ENCODE measurements at places on chromosomes 2 and 18. TPM values are rescaled to one million over a fixed set of nuclear protein-coding genes. Genes with fewer than 3 reads are reported as not detected.
A peak's percentile ranks its signal among the peaks of the same experiment; 100 is the strongest.

GRCh38 chr18:51998711-51999110, 341.3 kb upstream of the DCC start:
- no peak for DNase-seq

- peak; percentile 96 for DNase-seq
Observed at GRCh38 chr2:61694312-61695274, 156.4 kb upstream of the XPO1 start.

GRCh38 chr18:63664571-63664970, 2.9 kb upstream of the SERPINB3 start:
- no peak for DNase-seq

DNA sequence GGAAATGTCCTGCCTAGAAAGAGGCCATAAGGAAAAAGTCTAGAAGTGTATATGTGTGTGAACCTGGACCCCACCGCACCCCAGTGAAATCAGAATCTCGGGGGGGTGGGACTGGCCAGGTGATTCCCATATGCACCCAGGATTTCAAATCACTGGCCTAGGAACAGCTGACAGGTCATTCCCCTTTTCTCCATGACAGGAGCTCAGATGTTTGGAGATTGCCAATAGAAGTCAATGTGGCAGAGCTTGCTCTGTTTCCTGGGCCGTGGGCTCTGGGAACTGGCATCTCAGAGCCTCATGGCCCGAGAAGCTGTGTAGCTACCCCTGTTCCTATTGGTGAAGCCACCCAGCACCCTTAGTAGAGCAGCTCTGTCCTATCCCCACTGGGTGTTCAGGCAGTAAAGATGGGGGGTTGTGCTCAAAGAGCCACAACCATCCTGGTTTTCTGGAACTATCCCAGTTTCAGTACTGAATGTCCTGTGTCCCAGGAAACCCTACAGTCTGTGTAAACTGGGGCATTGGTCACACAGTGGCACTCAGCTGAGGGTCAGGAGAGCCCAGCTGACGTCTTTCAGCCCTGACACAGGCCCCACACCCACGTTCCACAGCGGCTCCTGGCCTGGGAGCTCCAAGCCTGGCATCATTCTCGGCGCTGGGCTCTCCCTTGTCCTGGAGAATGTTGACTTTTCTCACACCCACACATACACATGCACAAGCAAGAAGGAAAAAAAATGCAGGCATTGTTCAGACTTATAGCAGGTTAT, 18.9 kb downstream of the GNLY start:
- no peak for DNase-seq

GRCh38 chr18:12035481-12035880, 54.2 kb downstream of the IMPA2 start:
- DNase-seq: no peak

GRCh38 chr2:17643031-17643615, 102.6 kb downstream of the VSNL1 start:
- DNase-seq: no peak

DNA sequence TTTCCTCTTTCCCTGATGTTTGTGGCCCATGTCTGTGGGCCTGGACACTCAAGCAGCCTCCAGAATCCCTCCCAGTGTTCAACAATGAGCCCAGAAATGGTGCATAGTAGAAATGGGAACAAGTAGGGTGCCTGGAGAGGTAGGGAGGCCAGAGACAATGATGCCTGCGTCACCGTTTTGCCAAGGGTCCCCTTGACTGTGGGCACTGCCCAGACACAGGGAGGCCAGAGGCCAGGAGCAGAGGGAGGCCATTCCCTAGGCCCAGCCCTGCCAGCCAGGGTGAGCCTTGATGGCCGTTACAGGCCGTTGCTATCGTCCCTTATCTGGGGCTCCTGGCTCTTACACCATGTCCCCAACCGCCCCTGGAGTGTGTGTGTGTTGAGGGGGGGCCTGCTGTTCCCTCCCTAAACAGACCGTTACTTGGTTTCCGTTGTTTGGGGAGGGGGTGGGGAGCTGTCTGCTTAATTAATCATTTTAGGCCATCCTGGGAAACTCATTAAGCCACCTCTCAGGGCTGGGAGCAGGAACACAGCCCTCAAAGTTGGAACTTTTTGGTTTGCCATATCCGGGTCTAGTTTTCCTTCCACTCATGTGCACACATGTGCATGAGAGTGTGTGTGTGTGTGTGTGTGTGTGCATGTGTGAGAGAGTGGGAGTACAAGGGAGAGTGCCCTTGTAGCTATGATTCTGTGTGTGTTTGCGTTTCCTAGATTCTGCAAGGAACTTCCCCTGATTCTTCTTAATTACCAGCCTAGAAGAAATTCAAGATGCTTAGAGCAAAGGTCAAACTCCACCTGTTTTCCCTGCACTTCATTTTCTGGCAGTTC, 135.2 kb upstream of the HAAO start:
- DNase-seq: peak; percentile 18

DNA sequence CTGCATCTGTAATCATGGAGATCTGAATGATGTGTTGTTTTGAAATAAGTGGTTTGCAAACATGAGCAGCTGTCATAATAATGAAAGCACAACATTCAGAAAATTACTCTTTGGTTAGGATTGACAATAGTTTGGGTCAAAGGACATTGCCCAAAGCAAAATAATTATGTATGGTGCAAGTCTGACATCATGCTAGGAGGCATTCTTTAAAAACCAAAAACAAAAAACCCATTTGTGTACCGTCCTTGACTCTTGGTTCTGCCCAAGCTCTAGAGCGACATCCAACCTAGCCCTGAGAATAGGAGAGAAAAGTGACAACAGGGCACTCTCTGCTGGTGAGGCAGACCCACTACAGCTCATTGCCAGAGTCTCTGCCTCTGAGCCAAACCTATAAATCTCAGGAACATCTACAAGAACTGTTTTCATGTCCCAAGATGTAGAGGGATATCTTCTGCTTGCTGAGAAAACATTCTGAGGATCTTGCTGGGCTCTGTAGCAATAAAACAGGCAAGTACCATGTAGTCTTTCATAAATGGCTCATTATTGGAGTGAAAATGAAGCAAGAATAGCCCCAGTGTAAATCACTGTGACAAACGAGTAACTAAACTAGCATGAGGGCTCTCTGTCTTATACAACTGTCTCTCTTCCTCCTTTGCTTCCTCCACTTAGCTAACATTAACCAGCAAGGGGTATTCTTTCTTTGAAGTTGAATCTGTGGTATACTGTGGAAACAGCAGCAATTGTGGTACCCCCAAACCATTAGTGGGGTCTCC, 266.8 kb upstream of the CXCR4 start:
- DNase-seq: peak; percentile 71

- peak; percentile 62 for DNase-seq
Observed at GRCh38 chr2:130819608-130820278, 17.0 kb upstream of the ARHGEF4 start.

DNA sequence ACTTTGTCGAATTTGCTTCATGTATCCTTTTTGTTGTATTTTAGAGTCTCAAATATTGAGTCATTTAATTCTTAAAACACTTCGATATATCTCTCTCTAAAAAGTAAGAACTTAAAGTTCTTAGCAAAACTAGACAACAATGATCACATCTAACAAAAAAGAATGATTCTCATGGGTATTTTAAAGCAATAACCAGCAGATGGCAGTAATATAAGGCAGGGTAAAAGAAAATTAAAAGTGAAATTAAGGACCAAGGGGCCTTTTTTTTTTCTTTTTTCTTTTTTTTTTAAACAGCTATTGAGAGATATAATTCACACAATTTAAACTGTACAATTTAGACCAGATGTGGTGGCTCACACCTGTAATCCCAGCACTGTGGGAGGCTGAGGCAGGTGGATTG, 9.9 kb upstream of the AOX1 start:
- no peak for DNase-seq

DNA sequence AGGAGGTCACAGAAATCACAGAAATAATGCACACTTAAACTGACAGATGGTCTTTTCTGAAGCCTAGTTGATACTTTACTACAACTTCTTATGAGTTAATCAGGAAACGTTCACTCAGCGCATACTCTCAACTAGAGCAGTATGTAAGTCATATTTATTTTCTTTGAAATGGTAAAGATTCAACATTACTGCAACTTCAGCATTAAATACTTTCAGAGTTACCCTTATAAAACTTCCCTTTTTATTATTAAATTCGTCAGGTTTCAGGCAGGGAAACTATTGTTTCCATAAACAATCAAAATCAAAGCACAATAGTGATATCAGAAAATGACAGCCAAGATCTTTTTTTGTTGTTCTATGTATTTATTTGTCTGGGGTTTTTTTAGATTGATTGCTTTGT, 222.6 kb upstream of the RND3 start:
- no peak for DNase-seq

GRCh38 chr18:58915995-58916394, 51.3 kb downstream of the ZNF532 start:
- DNase-seq: no peak

DNA sequence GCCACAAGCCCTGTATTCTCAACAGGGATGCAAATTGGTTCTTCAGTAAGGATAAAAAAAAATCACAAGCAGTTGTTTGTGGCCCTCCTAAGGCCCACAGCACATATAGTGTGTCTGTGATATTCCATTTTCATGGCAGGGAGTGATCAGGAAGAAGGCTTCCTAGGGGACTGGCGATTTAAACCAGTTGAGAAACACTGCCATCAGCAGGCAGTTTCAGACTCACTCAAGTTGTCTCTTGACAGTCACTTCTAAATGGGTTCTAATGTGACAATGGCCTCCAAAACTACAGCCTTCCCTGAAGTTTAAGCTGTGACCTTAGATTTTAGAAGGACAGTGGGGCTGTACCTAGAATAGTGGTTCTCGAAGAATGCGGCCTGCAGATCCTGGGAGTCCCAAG, 6.0 kb downstream of the CIAO1 start:
- no peak for DNase-seq

- no peak for DNase-seq
Observed at GRCh38 chr18:7082671-7083070, 34.9 kb downstream of the LAMA1 start.

- no peak for DNase-seq
Observed at GRCh38 chr18:73093687-73094250, 226.0 kb upstream of the NETO1 start.

GRCh38 chr2:231928481-231928880, 2.3 kb upstream of the NPPC start:
- peak; percentile 51 for DNase-seq

GRCh38 chr2:120533625-120534024, 187.7 kb downstream of the INHBB start:
- DNase-seq: no peak

- no peak for DNase-seq
Observed at GRCh38 chr18:44321868-44322590, 358.7 kb upstream of the SETBP1 start.

- no peak for DNase-seq
Observed at GRCh38 chr2:175730050-175730449, 272.0 kb downstream of the LNPK start.

DNA sequence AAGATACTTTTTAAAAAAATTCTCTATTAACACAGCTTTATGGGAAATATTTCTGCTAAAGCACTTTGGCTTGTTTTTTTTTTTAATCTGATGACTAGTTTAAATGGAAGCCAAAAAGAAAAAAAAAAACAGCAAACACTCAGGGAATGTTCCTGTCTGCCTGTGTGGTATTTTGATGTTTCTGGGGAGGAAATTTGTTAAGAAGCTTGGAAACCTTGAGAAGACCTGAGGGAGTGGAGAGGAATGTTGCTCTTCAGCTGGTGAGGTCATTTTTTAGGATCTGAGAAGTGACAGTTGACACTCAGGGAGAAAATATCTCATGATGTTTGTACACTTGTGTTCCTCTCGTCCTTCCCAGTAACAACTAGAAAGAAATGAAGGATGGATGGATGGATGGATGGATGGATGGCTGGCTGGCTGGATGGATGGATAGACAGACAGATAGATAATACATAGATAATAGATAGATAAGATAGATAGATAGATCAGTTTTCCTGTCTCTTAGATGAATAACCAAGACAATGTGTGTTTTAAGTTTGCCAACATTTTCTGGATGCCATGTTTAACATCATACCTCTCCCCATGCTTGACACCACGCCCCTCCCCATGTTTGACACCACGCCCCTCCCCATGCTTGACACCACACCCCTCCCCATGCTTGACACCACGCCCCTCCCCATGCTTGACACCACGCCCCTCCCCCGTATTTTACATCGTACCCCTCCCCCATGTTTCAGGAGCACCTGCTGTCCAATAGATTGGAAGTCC, 84.8 kb downstream of the CTIF start:
- DNase-seq: no peak

DNA sequence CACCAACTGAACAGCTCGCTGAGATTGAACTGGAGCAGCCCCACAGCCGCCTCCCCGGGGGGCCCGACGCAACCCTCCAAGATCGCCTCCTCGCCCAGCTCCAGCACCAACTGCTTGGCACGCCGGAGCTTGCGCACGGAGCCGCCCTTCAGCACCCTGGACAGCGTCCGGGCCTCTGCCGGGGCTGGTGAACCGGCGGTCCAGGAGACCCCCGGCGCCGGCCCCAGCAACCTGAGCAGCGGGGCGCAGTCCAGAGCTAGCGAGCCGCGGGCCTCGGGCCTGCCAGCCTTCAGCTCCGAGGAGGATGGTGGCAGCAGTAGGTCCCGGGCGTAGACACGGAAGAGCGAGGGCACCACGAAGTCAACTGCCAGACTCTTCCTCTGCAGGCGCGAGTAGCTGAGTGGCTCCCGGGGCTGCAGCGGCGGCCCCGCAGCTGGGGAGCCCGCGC, 1.2 kb downstream of the ALK start:
- peak; percentile 94 for DNase-seq

- no peak for DNase-seq
Observed at GRCh38 chr2:13638181-13638580, 921.4 kb downstream of the TRIB2 start.

DNA sequence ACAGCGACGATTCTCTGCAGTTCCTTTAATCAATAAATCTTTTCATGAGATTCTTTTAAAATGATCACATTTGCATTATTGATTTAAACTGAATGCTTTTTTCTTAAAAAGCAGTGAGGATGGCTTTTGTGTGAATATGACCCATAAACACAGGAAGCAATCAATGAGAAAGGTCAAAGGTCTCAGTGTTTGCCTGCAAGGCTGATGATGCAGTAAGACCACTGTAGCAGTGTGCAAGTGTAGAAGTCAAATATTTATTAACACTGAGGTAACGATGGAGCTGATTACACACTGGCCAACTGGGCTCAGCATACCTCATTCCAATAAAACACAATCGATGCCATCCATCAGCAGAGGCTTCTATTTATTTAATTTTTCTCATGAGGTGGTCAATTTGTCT, 633.5 kb downstream of the DCDC2C start:
- no peak for DNase-seq

CHST10 gene
- total RNA-seq: 28.1 TPM

OSBPL1A gene
- total RNA-seq: 54.2 TPM

ARL6IP6 gene
- 80.9 TPM for total RNA-seq

NT5DC4 gene
- total RNA-seq: not detected

ITGA6 gene
- total RNA-seq: 97.2 TPM

RFTN2 gene
- total RNA-seq: 8.2 TPM

TMEM178A gene
- 19.2 TPM for total RNA-seq

MPHOSPH10 gene
- 29.6 TPM for total RNA-seq

CYP26B1 gene
- 1.2 TPM for total RNA-seq

MMADHC gene
- total RNA-seq: 178 TPM

All from neural progenitor cell (in vitro differentiated cells).